AG08395 (cell line): ENCODE measurements at places on chromosomes 6 and 20.

GRCh38 chr20:51404297-51405060 lies 138.0 kb downstream of the NFATC2 start:
- DNase-seq: no peak

- DNase-seq: no peak
These were observed 132.2 kb upstream of the TNFAIP3 start for GRCh38 chr6:137734875-137735182.

- DNase-seq: peak; percentile 74
These were observed 311.8 kb upstream of the MMS22L start for GRCh38 chr6:97594844-97595243.

DNA sequence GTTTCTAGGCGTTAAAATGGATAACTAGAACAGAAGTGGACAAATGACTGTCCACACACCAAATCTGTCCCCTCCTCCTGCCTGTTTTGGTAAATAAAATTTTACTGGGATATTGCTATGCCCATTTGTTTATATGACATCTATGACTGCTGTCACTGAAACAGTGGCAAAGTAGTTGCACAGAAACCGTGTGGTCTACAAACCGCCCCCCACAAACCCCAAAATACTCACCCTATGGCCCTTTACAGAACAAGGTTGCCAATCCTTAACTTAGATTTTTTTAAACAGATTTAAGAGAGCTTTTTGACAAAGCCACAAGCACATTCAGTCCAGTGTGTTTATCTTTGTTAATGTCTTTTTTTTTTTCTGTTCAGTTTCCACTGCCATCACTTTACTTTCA lies 137.8 kb downstream of the MTFR2 start:
- no peak for DNase-seq

DNA sequence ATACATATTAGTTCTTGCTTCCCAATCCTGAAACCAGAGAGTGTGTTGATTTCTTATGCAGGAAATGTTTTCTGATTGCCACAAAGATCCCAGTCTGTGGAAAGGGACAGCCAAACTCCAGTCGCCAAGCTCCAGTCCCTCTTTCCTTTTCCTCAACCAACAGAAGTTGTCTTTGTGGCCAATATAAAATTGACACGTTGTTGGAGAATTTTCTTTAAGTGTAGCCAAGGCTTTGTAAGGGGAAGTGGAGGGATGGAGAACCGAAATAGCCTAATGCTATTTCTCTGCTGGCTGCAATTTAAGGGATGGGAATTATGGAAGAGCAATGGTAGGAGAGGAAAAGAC lies 5.4 kb downstream of the ADGRB3 start:
- no peak for DNase-seq

DNA sequence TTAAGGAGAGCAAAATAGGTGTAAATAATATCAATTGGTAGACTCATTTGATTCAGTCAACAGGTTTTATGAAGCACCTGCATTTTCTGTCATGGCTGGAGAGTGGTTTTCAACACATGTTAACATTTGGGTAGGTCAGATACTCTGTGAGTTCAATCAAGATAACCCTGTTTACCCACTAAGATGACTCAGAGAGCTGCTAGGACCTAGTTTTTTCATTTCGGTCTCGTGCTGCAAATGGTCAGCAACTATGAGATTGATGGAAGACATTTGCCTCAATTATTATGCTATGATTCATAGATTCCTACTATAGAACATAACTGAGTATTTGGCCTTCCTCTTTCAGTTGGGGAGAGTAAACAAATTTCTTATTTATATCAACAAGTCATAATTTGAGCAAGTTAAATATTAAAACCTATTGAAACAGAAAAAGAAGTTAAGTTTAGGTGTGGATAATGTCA lies 391.4 kb upstream of the CITED2 start:
- DNase-seq: no peak

GRCh38 chr6:137282254-137282653 lies 63.1 kb upstream of the IFNGR1 start:
- no peak for DNase-seq

- DNase-seq: peak; percentile 2
These were observed 18.8 kb upstream of the RCAN2 start for GRCh38 chr6:46509981-46510510.

DNA sequence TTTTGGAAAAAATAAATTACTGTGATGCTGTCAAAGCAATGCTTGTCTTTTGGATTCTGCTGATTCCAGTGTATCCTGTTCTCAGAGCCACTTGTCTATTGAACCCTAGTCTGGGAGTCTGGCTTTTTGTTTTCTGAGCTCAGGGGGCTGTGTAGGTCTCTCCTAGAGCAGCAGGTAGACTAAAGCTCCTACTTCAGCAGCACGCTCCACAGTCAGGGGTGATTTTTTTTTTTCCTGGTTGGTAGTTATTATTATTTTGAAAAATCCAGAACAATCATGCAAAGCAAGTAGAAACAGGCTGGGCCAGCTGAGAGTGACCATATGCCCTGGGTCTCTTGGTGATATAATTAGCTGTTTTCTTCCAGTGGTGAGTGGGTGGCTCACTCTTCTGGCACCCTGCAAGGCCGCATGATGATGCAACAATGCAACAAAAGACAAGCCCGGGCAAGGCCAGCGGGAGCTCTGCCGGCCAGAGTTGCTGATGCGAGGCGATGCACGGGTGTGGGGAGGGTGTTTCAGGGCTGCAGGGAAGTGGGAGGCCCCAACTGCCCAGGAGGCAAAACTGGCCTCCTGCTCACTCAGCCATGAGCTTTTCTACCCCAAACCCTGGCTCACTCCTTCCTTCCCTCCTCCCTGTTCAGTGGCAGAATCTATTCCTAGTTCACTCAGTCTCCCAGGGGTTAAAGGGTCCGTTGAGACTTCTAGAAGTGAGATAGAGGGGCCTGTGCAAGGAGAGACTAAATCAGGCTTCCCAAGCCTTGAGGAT lies 11.5 kb upstream of the CDKN1A start:
- peak; percentile 93 for DNase-seq

DNA sequence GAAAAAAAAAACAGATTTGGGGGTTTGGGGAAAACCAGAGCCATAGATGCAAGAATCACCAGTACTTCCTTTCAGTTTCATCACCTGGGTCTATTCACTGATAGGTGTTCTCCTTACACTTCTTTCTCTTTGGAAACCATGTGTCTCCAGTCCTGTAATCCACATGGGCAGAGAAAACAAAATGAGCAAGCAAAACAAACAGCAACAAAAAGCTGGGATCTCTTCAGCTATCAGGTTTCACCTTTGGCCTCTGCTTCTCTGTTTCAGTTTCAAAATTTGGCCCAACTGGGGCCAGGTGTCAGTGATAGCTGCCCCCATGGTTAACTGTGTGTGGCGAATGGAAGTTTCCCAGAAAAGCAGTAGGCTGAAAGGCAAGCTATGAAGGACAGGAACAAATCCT lies 220.0 kb upstream of the THBS2 start:
- DNase-seq: no peak

DNA sequence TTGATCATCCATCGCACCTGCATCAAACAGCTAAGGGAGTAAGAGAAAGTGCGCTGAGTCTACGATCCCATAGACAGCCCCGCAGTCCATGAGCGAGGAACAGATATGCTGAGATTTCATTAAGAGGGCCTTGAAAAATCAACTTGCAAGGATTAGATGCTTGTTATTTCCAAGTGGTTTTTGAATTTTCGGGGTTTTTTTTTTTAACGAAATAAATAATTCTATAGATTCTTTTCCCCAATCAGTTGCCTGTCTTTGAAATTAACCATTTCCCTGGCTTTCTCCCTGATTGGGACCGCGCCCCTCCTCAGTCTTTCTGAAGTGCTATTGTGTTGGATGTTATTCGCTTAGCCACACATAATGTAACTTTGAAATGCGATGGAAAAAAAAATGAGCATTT lies 48.6 kb downstream of the GNAS-AS1 start:
- DNase-seq: no peak

- peak; percentile 77 for DNase-seq
These were observed 185.8 kb upstream of the PRDM1 start for GRCh38 chr6:105900125-105900937.

GRCh38 chr20:18588574-18588933 lies 700 bp downstream of the DTD1 start:
- DNase-seq: no peak

- DNase-seq: no peak
These were observed 56.2 kb upstream of the PREP start for GRCh38 chr6:105459049-105459448.

GRCh38 chr20:63457737-63458136 lies 14.7 kb downstream of the KCNQ2 start:
- peak; percentile 58 for DNase-seq
